ENCODE measurements at places on chromosomes 2 and 18.

DNA sequence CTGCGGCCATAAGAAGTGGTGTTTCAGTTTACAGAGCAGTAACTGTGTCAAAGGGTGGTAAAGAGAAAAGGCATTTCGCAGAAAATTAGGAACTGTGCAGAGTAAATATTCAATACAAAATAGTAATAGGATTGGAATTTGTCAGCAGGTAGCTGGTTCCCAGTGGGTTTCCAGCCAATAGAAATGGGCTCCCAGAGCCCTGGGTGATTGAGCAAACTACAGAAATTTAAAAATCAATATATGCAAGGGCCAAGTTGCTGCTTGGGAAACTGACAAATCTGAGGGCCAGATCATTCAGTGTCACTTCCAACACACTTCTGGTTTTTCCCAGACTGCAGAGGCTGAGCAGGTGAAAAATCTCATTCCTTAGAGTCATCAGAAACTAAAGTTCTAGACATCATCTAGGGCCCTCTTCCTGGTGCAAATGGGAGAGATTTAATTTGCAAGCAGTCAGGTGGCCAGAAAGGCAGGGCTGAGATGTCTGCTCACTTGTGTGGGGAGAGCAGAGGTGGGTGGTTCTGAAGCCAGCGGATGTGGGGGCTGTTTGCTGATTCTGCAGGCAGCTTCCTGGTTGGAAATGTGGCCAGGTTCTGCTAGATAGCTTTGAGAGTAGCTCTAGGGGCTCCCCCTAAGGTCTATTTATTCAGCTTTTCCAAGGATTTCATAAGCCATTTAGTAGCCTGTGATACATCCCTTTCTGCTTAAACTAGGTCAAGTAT, 182.4 kb downstream of the NCK2 start:
- DNase-seq: peak; percentile 38

DNA sequence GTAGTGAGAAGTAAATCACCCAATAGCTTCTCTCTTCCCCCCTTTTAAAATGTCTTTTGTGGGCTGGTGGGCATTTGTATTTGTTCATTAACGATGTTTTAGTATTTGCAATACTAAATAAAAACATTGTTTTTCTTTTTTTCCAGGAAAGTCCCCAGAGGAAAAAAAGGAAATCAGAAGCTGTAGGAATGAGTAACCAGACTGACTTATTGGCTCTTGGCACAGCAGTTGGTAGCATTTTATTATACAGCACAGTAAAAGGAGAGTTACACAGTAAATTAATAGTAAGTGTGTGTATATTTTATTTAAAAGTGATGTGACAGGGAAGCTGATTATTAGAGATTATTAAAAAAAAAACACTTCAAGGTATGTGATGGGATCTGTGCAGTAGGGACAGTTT, 7.4 kb downstream of the WDR43 start:
- DNase-seq: no peak

DNA sequence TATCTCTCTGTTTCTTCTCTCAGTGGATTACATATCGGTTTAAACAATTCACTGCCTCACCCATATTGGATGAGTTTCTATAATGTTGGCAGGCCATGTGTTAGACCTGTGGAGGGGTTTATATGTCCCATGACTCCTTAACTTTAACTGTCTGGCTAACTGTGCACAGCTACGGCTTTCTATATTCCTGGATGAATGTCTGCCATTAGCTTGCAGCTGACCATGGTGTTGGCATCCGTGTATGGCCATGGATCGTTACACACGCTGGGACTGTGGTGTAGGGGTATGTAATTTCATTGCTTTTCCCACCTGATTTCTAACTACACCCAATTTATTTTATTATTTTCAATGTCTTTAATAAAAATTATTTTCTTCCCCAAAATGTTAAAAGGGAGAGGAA, 3.3 kb upstream of the TANC1 start:
- DNase-seq: no peak

DNA sequence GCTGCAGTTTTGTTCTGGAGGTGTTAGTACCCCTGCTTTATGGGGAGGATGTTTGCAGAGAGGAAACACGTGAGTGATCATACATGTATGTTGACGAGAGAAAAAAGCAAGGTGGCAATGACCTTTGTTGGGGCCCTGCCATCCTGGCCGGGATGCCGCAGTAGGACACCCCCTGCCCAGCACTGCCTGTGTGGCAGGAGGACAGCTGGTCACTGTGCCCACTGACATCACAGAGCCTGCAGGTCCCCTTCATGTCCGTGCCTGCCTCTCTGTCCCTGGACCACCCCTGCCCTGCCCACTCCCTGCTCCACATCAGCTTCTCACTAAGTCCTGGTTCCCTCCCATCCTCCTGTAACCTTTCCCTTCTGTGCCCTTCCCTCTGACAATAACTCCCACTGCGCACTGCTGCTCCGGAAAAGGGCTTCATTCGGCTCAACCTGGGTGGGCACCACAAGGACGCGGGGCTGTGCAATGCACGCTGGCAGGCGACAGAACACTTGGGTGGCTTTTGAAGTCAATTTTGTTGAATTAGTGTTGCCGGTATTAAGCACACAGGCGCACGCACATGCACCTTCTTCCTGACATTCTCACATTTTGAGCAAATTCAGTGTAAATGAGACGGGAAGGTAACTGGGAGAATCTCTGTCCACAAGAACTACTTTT, 51.5 kb upstream of the TWIST2 start:
- no peak for DNase-seq

DNA sequence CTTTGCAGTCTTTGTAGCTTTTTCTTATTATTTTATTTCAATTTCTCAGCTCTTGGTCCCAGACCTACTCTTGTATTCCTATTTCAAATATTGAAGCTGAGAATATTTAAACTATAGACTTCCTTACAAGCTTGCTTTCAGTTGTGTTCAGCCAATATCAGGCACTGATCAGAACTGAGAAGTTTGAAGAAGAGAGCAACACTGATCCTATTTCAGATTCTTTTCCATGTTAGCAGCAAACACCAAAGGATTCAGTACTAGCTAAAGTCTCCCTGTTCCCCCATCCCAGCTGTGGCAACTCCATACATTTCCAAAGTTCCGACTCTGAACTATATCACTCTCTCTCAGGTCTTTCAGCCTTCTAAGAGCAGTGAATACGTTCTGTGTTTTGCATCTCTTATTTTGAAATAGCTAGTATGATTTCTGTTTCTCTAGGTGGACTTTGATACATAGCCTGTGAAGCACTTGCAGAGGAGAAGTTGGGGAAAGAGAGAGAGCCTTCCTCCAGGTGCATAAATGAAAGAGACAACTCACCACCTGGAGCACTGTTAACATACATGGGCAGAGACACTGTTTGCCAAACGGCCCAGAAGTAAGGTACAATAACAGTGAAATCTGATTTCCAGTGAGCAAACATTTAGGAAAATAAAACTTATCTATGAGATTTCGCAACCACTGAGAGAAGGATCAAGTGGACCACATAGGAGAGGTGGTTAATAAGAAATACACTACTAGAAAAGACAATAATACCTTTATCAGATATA, 135.0 kb upstream of the ZNF804A start:
- DNase-seq: no peak

DNA sequence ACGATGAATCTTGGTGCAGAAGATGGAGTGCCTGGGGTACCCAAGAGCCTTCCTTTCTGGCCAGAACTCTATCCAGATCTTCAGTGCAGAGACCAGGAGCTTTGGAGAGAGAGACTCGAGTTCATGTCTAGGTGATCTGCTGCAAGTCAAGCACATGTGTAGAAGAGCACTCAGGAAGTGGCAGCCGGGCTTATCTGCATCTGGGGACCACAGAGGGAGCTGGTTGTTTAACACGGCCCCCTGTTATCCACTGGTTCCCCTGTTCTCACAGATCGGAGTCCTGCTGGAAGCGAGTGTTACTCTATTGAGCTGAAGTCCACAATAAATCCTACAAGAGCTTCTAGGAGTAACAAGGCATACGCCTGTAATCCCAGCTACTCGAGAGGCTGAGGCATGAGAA, 128.3 kb downstream of the ACOXL start:
- no peak for DNase-seq

GRCh38 chr2:239959059-239959971, 65.8 kb downstream of the NDUFA10 start:
- no peak for DNase-seq

Data from activated CD4-positive, alpha-beta T cell treated with anti-CD3 and anti-CD28 coated beads, Interleukin-2, amount 50 U/mL, for 4 hours (primary cell).